Body of pancreas (tissue), 4 donors: ENCODE measurements at places on chromosomes 12 and 14. TPM values are rescaled to one million over a fixed set of nuclear protein-coding genes. Genes with fewer than 3 reads are reported as not detected.

Gene AVPR1A
- total RNA-seq = 1.8 TPM

Gene HCAR1
- 0.26 TPM for total RNA-seq

Gene SGPP1
- total RNA-seq = 23.1 TPM

Gene PA2G4
- 107 TPM for total RNA-seq

Gene DBX2
- not detected for total RNA-seq

GRCh38 chr12:93167331-93167730 lies 210.4 kb upstream of the NUDT4 start:
- DNase-seq = no peak
- no peak overlapping the region for H3K27ac ChIP-seq
- no peaks in the 10 kb centered on the region for H3K27me3 ChIP-seq
- no peaks in the 10 kb centered on the region for H3K36me3 ChIP-seq
- H3K4me1 ChIP-seq = peaks cover 5% of the 10 kb centered on the region

GRCh38 chr12:40028296-40028695 lies 77.6 kb downstream of the SLC2A13 start:
- no peak overlapping the region for H3K4me3 ChIP-seq
- H3K4me1 ChIP-seq = peaks cover 21% of the 10 kb centered on the region
- no peaks in the 10 kb centered on the region for H3K36me3 ChIP-seq
- H3K27ac ChIP-seq = no peak overlapping the region
- no peak for DNase-seq

- DNase-seq = peak; percentile 65
- no peak overlapping the region for H3K4me3 ChIP-seq
- H3K27me3 ChIP-seq = no peaks in the 10 kb centered on the region
- peaks cover 25% of the 10 kb centered on the region for H3K4me1 ChIP-seq
These were observed 21.3 kb downstream of the PRKD1 start for GRCh38 chr14:29906256-29906870.

DNA sequence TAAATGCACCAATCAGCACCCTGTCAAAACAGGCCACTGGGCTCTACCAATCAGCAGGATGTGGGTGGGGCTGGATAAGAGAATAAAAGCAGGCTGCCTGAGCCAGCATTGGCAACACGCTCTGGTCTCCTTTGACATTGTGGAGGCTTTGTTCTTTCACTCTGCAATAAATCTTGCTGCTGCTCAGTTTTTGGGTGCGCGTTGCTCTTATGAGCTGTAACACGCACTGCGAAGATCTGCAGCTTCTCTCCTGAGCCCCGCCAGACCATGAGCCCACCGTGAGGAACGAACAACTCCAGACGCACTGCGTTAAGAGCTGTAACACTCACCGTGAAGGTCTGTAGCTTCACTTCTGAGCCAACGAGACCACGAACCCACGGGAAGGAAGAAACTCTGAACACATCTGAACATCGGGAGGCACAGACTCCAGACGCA lies 8.4 kb upstream of the PIANP start:
- H3K4me3 ChIP-seq = no peak overlapping the region
- no peak overlapping the region for H3K27ac ChIP-seq
- DNase-seq = no peak
- H3K36me3 ChIP-seq = no peaks in the 10 kb centered on the region

DNA sequence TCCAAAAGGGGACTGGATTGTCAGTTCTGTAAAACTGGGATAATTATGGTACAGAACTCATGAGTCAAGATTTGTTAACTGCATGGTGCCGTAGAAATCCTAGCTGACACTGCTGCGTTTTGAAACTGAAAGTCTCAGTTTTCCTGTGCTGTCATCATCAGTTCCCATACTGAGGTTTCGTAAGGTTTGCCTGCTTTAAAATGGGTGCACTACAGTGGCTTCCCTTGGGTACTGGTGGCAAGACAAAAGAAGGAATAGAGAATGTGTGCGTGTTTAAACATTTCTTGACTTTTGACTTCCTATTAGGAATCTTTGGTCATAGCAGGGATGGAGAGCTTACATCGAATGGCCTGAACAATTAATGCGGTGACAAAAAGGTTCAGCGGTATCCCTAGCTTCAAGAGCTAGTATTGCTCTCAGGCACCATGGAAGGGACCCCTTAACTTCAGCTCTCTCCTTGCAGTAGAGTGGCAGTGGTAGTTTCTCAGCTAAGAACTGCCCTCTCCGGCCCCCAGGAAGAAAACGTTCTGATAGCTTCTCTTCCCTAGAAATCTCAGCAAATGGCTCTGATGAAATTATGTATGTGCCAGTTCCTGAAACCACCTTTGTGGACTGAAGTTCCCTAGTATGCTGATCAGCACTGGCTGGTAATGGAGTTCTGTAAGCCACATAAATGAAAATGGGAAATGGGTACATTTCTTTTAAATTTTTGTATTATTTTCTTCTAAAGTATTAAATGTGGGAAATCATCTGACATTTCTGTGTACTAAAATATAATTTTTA lies 28.9 kb downstream of the ANO6 start:
- DNase-seq = no peak
- H3K4me1 ChIP-seq = peaks cover 14% of the 10 kb centered on the region
- no peaks in the 10 kb centered on the region for H3K36me3 ChIP-seq
- H3K4me3 ChIP-seq = no peak overlapping the region
- H3K27ac ChIP-seq = no peak overlapping the region
- H3K27me3 ChIP-seq = no peaks in the 10 kb centered on the region

GRCh38 chr14:50862036-50862570 lies 9.8 kb upstream of the ABHD12B start:
- H3K27me3 ChIP-seq = no peaks in the 10 kb centered on the region
- no peak overlapping the region for H3K27ac ChIP-seq
- no peak for DNase-seq
- no peak overlapping the region for H3K4me3 ChIP-seq
- peaks cover 10% of the 10 kb centered on the region for H3K4me1 ChIP-seq

DNA sequence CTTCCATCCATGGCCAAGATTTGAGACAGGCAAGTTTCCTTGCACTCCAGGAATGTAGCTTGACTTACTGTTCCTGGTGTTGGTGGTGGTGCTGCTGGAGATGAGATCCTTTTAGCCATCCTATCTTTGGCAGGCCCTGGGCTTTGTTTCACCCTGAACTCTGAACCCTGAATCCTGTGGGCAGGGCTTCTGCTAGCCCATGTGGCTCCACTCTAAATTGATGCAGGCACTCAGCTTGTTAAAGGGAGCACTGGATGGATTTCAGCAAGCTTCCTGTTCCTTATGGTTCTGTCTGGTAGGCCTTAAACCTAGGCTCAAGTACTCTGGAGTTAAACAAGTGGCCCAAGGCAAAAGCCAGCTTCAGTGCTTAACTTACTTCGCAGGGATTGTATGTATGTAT lies 138.2 kb downstream of the RGS6 start:
- H3K27me3 ChIP-seq = no peaks in the 10 kb centered on the region
- no peak for DNase-seq
- no peak overlapping the region for H3K4me3 ChIP-seq

DNA sequence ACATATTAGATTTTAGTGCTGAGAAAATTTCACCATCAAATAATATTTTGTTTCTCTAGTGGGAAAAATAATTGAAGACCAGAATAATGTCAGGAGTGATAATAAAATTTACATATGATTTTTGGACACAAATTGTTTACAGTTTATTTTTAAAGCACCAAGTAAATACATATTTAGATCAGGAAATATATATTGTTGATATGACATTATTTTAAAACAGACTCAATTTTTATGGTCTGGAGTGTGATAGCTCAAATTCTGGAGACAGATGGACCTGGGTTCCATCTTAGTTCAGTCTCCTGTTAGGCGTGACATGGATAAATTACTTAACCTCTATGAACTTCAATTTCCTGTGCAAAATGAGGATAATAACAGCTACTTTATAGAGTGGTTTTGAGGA lies 135.4 kb downstream of the TPH2 start:
- no peak overlapping the region for H3K4me3 ChIP-seq
- no peak for DNase-seq
- H3K27ac ChIP-seq = no peak overlapping the region

DNA sequence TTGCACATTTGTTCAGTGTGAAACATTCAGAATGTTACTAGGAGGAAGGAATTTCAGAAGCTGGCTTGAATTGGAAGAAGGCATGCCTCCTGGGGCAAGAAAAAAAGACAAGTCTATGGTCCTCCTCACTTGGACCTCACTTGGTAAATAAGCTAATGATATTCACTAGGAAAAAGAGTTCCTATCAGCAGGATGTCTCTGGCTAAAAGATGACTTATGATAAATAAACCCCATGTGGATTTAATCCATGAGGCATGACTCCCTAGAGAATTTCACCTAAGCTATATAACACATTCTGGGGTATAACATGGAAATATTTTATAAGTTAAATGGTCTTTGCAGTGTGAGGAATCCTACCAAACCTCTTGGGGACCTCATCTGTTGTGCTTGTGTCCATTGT lies 199.9 kb downstream of the LRIG3 start:
- H3K36me3 ChIP-seq = no peaks in the 10 kb centered on the region
- no peak overlapping the region for H3K4me3 ChIP-seq
- no peak overlapping the region for H3K27ac ChIP-seq

DNA sequence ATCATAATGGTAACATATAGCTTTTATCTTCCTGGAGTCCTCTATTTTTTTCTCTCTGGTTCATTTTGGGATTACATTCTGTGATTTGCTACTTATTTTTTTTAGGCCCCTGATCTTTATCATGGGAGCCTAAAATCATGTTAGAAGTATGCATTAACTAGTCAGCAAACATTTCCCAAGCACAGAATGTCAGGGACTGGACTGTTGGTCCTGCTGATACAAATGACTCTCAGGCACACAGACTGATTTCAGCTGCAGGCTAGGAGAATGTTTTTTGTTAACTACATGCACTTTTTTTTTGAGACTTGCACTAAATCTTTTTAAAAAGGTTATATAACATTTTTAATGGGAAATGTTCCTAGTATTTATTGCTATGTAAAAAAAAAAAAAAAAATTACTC lies 131.1 kb downstream of the ACSS3 start:
- no peak for DNase-seq
- H3K4me3 ChIP-seq = no peak overlapping the region
- no peaks in the 10 kb centered on the region for H3K36me3 ChIP-seq
- H3K27me3 ChIP-seq = no peaks in the 10 kb centered on the region
- no peak overlapping the region for H3K27ac ChIP-seq

- H3K4me1 ChIP-seq = peaks cover 26% of the 10 kb centered on the region
- no peaks in the 10 kb centered on the region for H3K36me3 ChIP-seq
- H3K27ac ChIP-seq = no peak overlapping the region
- H3K27me3 ChIP-seq = no peaks in the 10 kb centered on the region
- no peak overlapping the region for H3K4me3 ChIP-seq
- no peak for DNase-seq
These were observed 49.4 kb upstream of the STK38L start for GRCh38 chr12:27194644-27195043.

- H3K4me3 ChIP-seq = no peak overlapping the region
- H3K36me3 ChIP-seq = no peaks in the 10 kb centered on the region
- peak; percentile 65 for DNase-seq
- H3K27me3 ChIP-seq = no peaks in the 10 kb centered on the region
- no peaks in the 10 kb centered on the region for H3K4me1 ChIP-seq
These were observed 48.0 kb downstream of the SLC17A8 start for GRCh38 chr12:100404769-100405407.

GRCh38 chr12:34244608-34245007 lies 222.3 kb downstream of the ALG10 start:
- H3K4me1 ChIP-seq = no peaks in the 10 kb centered on the region
- no peaks in the 10 kb centered on the region for H3K27me3 ChIP-seq
- no peak for DNase-seq
- no peak overlapping the region for H3K4me3 ChIP-seq

DNA sequence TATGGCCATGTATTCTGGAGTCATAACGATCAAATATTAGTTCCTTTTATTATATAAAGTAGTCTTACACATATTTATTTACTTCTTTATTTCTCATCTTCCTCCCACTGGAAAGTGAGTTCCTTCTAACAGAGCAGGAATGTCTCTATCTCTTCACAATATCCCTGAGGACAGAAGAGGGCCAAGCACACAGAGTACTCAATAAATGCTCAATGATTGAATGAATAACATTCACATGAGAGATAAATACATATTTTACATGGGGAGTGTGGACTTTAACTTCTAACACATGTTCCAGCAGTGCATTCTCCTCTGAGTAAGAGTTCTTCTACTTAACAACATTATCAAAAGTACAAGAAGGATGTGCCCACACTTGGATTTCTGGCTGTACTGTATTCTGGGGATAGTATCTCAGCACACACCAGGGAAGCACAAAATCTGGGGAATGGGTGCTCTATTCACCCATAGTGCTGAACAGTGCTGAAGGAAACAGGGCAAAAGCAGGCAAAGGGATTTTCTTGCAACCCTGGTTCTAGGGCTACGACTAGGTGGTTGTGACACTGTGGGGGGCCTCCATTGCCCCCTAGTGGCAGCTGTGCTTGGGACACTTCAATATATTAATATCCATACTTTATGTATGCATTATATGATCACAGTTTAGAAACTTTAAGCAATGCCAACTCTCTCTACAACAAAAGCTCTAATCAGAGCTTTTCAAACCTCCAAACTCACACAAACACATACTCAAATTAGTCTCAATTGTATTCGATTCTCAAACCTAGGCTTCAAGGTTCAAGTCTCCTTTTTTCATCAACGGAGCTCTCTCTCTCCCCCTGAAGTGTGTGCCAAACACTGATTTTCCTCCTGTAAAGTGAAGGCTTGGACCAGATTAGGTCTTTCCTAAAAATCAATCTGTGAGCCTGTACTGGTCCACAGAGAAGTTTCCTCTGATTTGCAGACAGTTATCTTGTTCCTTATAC lies 115.5 kb downstream of the SLC2A13 start:
- DNase-seq = peak; percentile 64
- no peak overlapping the region for H3K4me3 ChIP-seq
- H3K36me3 ChIP-seq = no peaks in the 10 kb centered on the region
- H3K27ac ChIP-seq = no peak overlapping the region
- no peaks in the 10 kb centered on the region for H3K4me1 ChIP-seq

DNA sequence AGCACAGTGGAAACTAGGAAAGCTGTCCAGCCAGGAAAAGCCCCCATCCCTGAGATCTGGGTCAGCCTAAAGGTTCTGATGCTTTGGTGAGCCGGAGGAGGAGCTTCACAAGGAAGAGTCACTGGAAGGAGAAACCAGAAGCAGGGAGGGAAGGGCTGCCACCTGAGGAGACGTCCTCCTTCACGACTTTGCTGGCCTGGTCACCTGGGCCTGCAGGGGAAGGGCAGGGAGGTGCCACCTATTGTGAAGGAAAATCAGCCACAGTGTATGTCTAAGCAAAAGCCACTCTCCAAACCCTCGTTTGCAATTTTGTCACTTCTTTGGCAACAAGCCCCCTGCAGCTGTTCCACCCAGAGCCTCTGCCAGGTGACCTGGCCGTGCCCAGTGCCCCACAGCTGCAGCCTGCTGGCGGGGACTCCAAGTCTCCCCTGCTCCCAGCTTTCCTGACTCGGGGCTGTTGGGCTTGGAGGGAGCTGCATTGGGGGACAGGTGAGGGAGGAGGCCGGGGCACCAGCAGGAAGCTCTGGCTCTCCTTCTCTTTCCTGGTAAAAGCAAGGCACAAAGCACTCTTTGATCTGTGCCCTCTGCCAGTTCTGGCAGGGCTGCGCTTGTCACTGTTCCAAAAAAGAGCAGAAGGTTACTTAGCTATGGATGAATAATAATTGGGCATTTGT lies 120.9 kb upstream of the BCL2L14 start:
- peak overlapping the region; percentile 59 for H3K27ac ChIP-seq
- peaks cover 13% of the 10 kb centered on the region for H3K4me1 ChIP-seq
- peak; percentile 78 for DNase-seq
- no peaks in the 10 kb centered on the region for H3K27me3 ChIP-seq
- no peaks in the 10 kb centered on the region for H3K36me3 ChIP-seq
- no peak overlapping the region for H3K4me3 ChIP-seq
